ENCODE measurements at places on chromosomes 7 and 10. TPM values are rescaled to one million over a fixed set of nuclear protein-coding genes. Genes with fewer than 3 reads are reported as not detected.
A peak's percentile ranks its signal among the peaks of the same experiment; 100 is the strongest.

GRCh38 chr7:69966766-69967591 lies 368.7 kb downstream of the AUTS2 start:
- no peak for DNase-seq
- no peak overlapping the region for H3K27ac ChIP-seq
- no peaks in the 10 kb centered on the region for H3K36me3 ChIP-seq
- H3K4me3 ChIP-seq, result no peak overlapping the region

MIOS gene
- 55.3 TPM for total RNA-seq

GRCh38 chr10:60800918-60801317 lies 22.6 kb downstream of the CDK1 start:
- no peak overlapping the region for H3K4me3 ChIP-seq
- H3K27me3 ChIP-seq, result no peaks in the 10 kb centered on the region
- DNase-seq, result no peak
- no peak overlapping the region for H3K27ac ChIP-seq

COL1A2 gene
- total RNA-seq, result 0.30 TPM

WDR11 gene
- 34.5 TPM for total RNA-seq

- no peak overlapping the region for H3K27ac ChIP-seq
- H3K36me3 ChIP-seq, result no peaks in the 10 kb centered on the region
- no peak overlapping the region for H3K4me3 ChIP-seq
- DNase-seq, result no peak
- no peaks in the 10 kb centered on the region for H3K27me3 ChIP-seq
Observed at GRCh38 chr7:139887992-139888481, 59.0 kb downstream of the TBXAS1 start.

SRRM3 gene
- not detected for total RNA-seq

GRCh38 chr7:3795141-3795540 lies 494.1 kb downstream of the SDK1 start:
- no peaks in the 10 kb centered on the region for H3K36me3 ChIP-seq
- no peak overlapping the region for H3K4me3 ChIP-seq
- H3K4me1 ChIP-seq, result no peaks in the 10 kb centered on the region
- no peak overlapping the region for H3K27ac ChIP-seq
- H3K27me3 ChIP-seq, result no peaks in the 10 kb centered on the region

- no peak for DNase-seq
- H3K36me3 ChIP-seq, result no peaks in the 10 kb centered on the region
- no peak overlapping the region for H3K4me3 ChIP-seq
- H3K4me1 ChIP-seq, result no peaks in the 10 kb centered on the region
Observed at GRCh38 chr10:52951824-52952223, 179.2 kb upstream of the MBL2 start.

GRCh38 chr7:75727881-75728593 lies 10.7 kb downstream of the HIP1 start:
- H3K4me3 ChIP-seq, result no peak overlapping the region
- peak overlapping the region; percentile 66 for H3K27ac ChIP-seq
- peak; percentile 8 for DNase-seq
- H3K36me3 ChIP-seq, result no peaks in the 10 kb centered on the region
- no peaks in the 10 kb centered on the region for H3K27me3 ChIP-seq

- no peaks in the 10 kb centered on the region for H3K27me3 ChIP-seq
- H3K27ac ChIP-seq, result no peak overlapping the region
- H3K4me3 ChIP-seq, result no peak overlapping the region
- DNase-seq, result no peak
- no peaks in the 10 kb centered on the region for H3K36me3 ChIP-seq
Observed at GRCh38 chr7:50848203-50848602, 65.5 kb upstream of the GRB10 start.

- H3K27me3 ChIP-seq, result peaks cover 84% of the 10 kb centered on the region
- no peak for DNase-seq
- H3K36me3 ChIP-seq, result no peaks in the 10 kb centered on the region
- peaks cover 57% of the 10 kb centered on the region for H3K4me1 ChIP-seq
- H3K27ac ChIP-seq, result peak overlapping the region; percentile 87
Observed at GRCh38 chr7:28409716-28410627, 2.3 kb upstream of the CREB5 start.

- no peak for DNase-seq
- H3K27ac ChIP-seq, result no peak overlapping the region
- H3K27me3 ChIP-seq, result no peaks in the 10 kb centered on the region
- H3K36me3 ChIP-seq, result peaks cover 12% of the 10 kb centered on the region
Observed at GRCh38 chr7:66864294-66864693, 56.7 kb upstream of the TMEM248 start.

ARHGAP19 gene
- total RNA-seq, result 42.9 TPM

DNA sequence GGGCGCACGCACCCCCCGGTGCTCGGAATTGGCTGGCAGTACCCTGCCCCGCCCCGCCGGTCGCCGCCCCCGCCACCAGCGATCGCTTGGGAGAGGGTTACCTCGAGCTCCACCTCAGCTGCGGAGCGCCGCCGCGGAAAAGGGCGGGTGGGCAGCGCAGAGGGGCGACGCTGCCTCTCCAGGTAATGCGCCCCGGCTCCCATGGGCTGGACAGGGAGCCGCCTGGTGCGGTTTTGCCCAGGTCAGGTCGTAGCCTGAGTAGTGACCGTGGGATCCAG lies 1.3 kb downstream of the PFKFB3 start:
- peak; percentile 74 for DNase-seq
- H3K4me1 ChIP-seq, result peaks cover 36% of the 10 kb centered on the region
- H3K4me3 ChIP-seq, result peak overlapping the region; percentile 95

GRCh38 chr10:49269523-49269922 lies 29.4 kb upstream of the C10orf71 start:
- no peak overlapping the region for H3K4me3 ChIP-seq
- no peaks in the 10 kb centered on the region for H3K36me3 ChIP-seq
- no peak overlapping the region for H3K27ac ChIP-seq
- no peaks in the 10 kb centered on the region for H3K27me3 ChIP-seq

DNA sequence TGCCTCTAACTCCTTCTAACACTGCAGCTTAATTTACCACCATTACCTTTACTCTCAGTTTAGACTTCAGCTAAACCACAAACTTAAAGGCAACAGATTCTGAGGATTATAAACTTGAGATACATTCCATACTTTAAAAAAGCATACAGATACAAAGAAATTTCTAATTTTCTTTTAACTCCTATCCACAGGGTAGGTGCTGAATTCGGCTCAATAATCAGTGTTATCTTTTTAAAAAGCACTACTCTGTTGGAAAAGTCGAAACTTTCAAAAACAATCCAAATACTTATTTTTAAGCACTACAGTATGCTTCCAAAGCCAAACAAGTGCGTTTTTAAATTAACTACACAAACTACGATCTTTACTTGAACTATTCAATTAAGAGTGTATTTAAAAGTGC lies 1.0 kb downstream of the SMNDC1 start:
- H3K27me3 ChIP-seq, result no peaks in the 10 kb centered on the region
- peaks cover 29% of the 10 kb centered on the region for H3K36me3 ChIP-seq
- H3K27ac ChIP-seq, result peak overlapping the region; percentile 91
- no peak for DNase-seq

CALHM3 gene
- not detected for total RNA-seq

GRCh38 chr7:36692456-36692855 lies 31.8 kb downstream of the AOAH start:
- no peak overlapping the region for H3K27ac ChIP-seq
- peaks cover 16% of the 10 kb centered on the region for H3K36me3 ChIP-seq
- H3K4me3 ChIP-seq, result no peak overlapping the region
- no peak for DNase-seq
- no peaks in the 10 kb centered on the region for H3K27me3 ChIP-seq

DNA sequence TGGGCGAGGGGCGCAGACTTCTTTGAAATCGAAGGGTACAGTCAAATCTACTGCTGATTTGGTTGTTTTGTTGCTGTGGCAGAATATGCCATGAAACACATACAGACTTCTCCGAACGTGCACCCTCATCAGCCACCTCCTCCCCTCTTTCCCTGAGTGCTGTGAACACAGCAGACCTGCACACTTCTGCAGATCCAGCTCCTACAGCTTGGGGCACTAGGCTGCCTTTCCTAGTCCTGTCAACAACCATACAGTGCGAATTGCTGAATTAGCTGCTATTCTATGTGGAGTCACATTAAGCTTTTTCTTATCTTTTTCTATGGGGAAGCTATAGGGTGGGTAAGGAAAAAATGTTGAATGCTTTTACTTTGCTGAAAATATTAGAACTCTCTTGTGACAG lies 57.5 kb downstream of the COL17A1 start:
- no peaks in the 10 kb centered on the region for H3K36me3 ChIP-seq
- no peak overlapping the region for H3K4me3 ChIP-seq

- peak overlapping the region; percentile 78 for H3K27ac ChIP-seq
- H3K27me3 ChIP-seq, result peaks cover 4% of the 10 kb centered on the region
- DNase-seq, result no peak
- H3K4me3 ChIP-seq, result peak overlapping the region; percentile 99
- H3K36me3 ChIP-seq, result peaks cover 49% of the 10 kb centered on the region
Observed at GRCh38 chr10:68954904-68955303, 1.1 kb upstream of the DDX21 start.

DNA sequence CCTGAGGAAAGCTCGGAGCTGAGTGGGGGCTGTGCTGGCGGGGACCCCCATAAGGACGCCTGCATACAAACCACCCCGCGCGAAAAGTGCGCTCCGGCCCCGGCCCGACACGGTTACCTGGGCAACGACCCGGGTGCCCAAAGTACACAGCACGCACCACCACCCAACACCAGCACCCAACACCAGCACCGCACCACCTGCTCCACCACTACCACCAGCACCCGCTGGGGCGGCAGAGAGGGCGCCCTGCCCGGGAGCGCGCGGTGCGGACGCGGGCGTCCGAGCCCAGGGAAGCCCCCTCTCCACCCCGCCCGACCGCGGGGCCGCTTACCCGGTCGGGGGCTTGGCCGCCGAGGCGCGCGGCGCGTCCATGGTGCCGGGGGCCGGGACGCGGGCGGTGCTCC lies 345 bp downstream of the COBL start:
- H3K4me1 ChIP-seq, result peaks cover 3% of the 10 kb centered on the region
- H3K4me3 ChIP-seq, result peak overlapping the region; percentile 45
- no peak for DNase-seq
- H3K36me3 ChIP-seq, result no peaks in the 10 kb centered on the region

CRHR2 gene
- not detected for total RNA-seq

CUBN gene
- 0.30 TPM for total RNA-seq

SLC39A12 gene
- not detected for total RNA-seq

SPDYE2 gene
- total RNA-seq, result not detected

CHRM2 gene
- not detected for total RNA-seq

DNA sequence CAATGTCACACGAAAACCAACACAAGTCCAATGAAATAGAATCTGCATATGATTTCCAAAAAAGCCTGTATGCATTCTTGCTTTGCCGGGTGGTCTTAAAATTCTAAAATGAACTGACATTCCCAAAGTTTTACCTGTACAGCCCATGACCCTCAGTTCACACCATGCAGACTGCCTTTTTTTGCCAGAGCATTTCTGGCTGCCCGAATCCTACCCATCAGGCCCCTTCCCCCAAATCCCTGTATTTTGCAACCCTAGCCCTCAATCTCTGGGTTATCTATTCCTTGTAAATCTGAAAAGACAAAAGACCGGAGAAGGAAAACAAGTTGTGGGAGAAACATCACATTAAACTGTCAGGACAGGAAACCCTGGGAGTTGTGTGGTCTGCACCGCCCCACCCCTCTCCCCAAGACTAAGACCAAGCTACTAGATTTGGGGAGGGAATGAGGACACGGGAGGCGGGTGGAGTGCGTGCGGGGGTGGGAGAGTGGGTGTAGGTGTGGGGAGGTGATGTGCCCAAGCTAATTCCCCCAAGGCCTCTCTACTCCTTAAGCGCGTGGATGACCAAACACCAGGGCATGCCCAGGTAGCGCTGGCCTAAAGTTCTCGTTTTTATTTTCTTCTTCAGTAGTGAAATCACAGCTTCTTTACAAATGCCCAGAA lies 1.4 kb downstream of the JCAD start:
- no peak overlapping the region for H3K27ac ChIP-seq
- peaks cover 71% of the 10 kb centered on the region for H3K27me3 ChIP-seq
- no peaks in the 10 kb centered on the region for H3K4me1 ChIP-seq
- no peak for DNase-seq

- no peak for DNase-seq
- no peak overlapping the region for H3K4me3 ChIP-seq
- no peak overlapping the region for H3K27ac ChIP-seq
- peaks cover 43% of the 10 kb centered on the region for H3K27me3 ChIP-seq
- H3K4me1 ChIP-seq, result peaks cover 12% of the 10 kb centered on the region
Observed at GRCh38 chr10:30215623-30216022, 133.5 kb downstream of the MTPAP start.

- H3K27ac ChIP-seq, result no peak overlapping the region
- H3K27me3 ChIP-seq, result no peaks in the 10 kb centered on the region
- no peaks in the 10 kb centered on the region for H3K36me3 ChIP-seq
Observed at GRCh38 chr7:66837007-66837406, 84.0 kb upstream of the TMEM248 start.

DNA sequence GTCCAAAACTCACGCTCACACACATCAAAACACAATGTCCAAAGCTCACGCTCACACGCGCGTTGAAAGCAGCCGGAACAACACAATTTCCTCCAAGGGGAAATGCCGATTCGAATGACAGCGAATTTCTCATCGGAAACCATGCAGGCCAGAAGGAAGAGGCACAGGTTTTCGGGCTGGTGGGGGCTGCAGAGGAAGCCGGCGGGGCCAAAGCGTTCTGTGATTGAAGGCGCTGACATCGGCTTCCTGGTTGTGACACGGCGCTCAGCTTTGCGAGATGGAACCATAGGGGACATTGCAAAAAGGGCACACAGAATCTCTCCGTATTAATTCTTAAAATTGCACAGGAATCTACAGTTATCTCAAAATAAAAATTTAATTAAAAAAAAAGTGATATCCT lies 61.3 kb downstream of the FOXL3 start:
- H3K27ac ChIP-seq, result no peak overlapping the region
- no peak overlapping the region for H3K4me3 ChIP-seq
- H3K4me1 ChIP-seq, result peaks cover 10% of the 10 kb centered on the region

GRCh38 chr10:121511943-121512342 lies 86.3 kb downstream of the FGFR2 start:
- H3K4me3 ChIP-seq, result no peak overlapping the region
- no peak overlapping the region for H3K27ac ChIP-seq

- H3K4me3 ChIP-seq, result no peak overlapping the region
- no peaks in the 10 kb centered on the region for H3K4me1 ChIP-seq
- no peaks in the 10 kb centered on the region for H3K36me3 ChIP-seq
- no peaks in the 10 kb centered on the region for H3K27me3 ChIP-seq
Observed at GRCh38 chr7:24441314-24442027, 131.8 kb upstream of the PALS2 start.

PAPSS2 gene
- 0.27 TPM for total RNA-seq

DNA sequence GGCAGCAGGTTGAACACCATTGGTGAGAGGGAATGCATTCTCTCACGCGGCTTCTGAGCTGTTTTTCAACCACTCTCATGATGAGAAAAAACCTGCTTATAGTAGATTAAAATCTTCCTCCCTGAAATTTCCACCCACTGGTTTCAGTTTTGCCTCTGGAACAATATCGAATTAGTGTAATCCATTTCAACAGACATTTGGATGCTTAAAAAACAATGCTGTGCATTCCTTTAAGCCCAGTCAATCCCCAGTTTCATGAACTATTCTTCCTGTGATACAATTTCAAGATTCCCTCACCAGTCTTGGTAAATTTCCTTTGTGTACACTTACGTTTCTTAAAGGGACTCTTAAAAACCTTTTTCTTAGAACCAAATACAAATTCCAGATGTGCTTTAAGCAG lies 89.6 kb downstream of the ITIH5 start:
- no peaks in the 10 kb centered on the region for H3K4me1 ChIP-seq
- H3K36me3 ChIP-seq, result no peaks in the 10 kb centered on the region
- no peak overlapping the region for H3K27ac ChIP-seq
- H3K27me3 ChIP-seq, result no peaks in the 10 kb centered on the region

EIF4H gene
- total RNA-seq, result 423 TPM

Measured in activated naive CD8-positive, alpha-beta T cell treated with anti-CD3 and anti-CD28 coated beads for 36 hours (primary cell).